ENCODE measurements at places on chromosomes 1 and 21.

DNA sequence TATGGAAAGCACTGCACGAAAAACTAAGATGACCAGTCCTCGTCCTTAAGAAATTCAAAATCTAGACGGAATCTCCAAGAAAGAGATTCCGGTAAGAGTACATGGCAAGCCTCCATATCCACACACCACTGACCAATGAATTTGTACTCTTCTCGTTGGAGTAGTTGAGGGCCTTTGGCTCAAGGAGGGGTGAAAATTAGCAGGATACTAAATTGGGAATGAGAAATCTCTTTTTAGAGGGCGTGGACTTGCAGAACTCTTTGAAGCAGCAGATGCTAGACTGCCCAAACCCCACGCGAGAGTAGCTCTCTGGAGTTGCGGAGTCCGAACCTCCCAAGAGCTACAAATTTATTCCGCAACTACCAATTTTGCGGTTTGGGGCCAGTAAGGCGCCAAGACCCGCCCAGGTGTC is 872 bp upstream of the PPP2R5A start:
- DNase-seq = no peak

DNA sequence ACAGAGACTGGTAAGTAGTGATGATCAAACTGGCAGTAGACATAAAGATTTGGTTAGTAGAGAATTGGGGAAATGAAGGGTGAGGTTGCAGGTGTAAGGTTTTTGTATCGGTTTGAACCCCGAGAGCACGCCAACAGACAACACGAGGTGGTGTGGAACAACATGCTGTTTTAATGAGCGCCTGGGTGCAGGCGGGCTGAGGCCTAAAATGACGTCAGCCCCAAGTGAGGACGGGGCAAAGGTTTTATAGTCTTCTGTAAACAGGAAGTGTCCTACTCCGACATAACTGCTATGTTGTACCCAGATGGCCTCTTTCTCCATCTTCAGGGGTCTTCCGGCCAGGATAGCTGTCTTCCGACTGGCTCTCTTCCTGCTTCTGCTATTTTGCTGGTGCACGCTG is 178.8 kb downstream of the HHIPL2 start:
- no peak for DNase-seq

GRCh38 chr21:46540087-46540710 is 64.7 kb downstream of the S100B start:
- DNase-seq = no peak

- DNase-seq = no peak
These were observed 4.4 kb upstream of the LGR6 start for GRCh38 chr1:202189001-202189790.

GRCh38 chr1:25866288-25866687 is 7.0 kb upstream of the AUNIP start:
- DNase-seq = no peak

- no peak for DNase-seq
These were observed 32.2 kb upstream of the GADD45A start for GRCh38 chr1:67652800-67653199.

- no peak for DNase-seq
These were observed 156.9 kb upstream of the MAGI3 start for GRCh38 chr1:113233441-113233840.

GRCh38 chr1:202798260-202798659 is 10.0 kb downstream of the KDM5B start:
- no peak for DNase-seq

- DNase-seq = peak; percentile 36
These were observed 203.2 kb upstream of the SGIP1 start for GRCh38 chr1:66330722-66331141.

DNA sequence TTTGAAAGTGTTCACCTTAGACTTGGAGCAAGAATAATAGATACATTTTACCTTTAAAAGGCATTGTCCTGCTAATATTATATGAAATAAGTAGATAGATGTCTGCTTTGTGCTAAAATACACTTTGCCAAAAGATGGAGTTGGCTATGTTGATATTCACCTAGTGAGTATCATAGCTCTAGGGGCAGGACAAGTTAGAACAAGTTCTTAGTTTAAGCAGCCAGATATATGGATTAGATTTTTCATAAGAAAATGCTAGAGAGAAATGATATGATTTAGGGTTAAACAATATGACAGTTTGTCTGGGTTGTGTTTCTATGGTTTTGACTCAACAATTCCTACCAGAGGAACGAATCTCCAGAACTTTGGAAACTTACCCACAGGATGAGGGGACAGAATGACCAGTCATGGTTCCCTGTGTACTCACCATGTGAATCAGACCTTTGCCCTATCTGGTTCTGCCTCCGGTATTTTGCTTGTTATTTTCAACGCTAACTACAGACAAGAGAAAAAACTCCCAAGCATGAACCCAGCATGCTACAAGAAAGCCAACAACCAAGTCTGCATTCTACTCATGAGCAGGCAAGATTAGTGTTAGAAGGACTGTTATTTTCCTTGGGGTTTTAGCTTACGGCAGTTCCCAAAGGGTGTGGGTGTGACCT is 1.7 kb downstream of the F5 start:
- DNase-seq = no peak

DNA sequence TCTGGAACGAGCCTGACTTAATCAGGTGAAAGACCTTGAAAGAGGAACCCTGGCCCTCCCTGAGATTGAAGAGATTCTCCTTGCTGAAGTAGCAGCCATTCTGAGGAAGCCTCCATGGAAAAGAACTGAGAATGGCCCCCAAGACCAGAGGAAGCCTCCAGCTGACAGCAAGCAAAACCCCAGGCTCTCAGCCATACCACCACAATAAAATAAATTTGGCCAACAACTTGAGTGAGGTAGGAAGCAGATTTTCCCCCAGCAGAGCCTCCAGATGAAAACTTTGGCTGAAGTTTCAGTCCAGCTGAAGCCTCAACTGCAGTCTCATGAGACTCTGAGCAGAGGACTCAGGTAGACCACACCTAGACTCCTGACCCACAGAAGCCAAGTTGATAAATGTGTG is 34.0 kb upstream of the SLAMF9 start:
- no peak for DNase-seq

DNA sequence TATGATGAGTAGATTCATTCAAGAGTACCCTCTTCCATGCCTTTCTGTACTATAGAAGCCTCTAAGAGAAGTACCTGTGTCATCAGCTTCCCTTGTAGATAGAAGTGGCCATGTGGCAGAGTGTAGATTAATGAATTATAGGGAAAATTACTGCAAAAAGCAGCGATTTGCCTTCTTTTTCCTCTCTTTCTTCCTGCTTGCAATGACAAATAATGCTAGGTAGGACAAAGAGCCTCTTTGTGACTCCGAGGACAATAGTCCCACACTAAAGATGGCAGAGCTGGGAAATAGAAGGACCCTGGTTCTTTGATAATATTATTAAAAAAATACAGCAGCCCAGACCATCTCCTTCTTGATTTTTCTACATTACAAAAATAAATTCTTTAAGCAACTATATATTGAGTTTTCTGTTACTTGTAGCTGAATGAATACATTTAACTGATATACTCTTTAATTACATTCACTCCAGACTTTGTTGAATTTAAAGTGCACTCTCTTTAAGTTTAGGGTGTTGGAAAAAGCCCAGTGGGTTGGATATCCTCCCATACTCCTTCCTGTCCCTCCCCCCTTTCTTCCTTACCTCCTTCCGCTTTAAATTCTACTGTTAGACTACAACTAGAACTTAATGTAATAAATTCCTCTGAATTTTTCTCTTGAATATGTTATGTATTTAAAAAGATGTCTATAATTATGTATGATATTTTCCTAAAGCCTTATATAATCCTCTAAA is 198.2 kb upstream of the APP start:
- no peak for DNase-seq

DNA sequence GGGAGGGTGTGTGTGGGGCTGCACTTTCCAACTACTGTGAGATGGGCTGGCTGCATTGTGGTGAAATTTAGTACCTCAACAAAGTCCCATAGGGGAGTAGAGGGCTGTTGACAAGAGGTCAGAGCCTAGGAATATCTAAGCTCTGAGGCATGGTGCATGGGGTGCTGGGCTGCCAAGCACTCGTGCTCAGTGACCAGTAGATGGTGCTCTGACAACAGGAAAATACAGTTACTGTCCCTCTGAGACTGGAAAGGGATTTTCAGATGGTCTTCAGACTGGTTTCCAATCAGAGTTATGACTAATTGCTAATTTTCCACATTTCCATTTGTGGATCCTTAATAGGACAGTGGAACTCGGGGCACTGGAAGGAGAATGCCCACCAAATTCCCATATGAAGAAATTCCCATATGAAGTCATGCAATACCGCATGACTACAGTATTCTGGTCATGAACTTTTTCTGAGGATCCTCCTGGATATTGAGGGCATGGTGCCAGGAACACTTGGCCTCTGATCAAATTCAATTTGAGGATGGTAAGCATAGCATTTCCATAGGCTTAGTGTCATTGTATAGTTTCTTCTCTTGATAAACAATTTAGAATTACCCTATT is 4.1 kb upstream of the CACNA1E start:
- no peak for DNase-seq

GRCh38 chr1:66434096-66434495 is 99.9 kb upstream of the SGIP1 start:
- DNase-seq = no peak

GRCh38 chr1:48817505-48818114 is 40.9 kb upstream of the BEND5 start:
- no peak for DNase-seq

DNA sequence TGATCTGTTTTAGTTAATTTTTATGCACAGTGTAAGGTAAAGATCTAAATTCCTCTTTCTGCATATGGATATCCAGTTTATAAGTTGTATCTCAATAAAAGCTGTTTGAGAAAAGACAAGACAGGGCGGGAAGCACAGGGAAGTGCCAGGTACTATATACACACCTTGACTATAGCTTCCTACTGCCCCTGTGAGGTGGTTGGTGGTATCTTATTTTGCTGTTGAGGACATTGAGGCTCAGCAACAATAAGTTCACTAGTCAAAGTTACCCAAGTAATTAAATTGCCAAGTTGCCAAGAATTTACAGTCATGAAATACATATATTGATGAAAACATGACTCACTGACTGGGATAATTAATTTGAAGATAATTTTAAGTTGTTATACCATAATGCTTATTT is 109.1 kb downstream of the CD247 start:
- no peak for DNase-seq

DNA sequence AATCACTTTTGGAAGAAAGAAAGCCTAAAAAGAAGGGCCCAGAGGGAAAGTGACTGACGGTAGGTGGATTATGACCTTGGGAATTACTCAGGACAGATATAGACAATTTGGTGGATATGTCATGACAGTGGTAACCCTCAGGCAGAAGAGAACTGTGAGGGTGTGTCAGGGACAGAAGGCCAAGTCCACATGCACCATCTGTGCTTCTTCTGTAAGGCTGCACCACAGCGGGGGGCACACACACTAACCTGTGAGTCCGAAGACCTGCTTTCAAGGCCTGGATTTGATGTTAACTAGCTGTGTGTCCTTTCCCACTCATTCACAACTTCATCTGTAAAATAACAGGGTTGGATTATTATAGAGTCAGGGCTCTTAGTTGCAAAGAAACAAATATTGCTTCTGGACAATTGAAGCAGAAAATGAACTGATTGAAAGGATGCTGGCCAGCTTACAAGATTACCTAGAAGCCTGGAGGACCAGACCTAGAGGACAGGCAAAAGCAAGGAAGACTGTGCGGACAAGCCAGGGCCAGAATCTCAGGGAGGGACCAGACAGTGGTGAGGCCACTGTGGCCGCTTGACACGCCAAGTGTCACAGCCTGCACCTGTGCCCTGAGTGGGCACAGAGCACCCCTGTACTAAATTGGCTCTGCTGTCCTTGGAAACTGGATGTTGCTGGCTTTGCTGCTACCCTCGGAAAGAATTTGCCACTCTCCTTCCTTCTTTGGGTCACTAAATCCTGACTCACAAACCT is 34.7 kb upstream of the USP24 start:
- no peak for DNase-seq

- DNase-seq = no peak
These were observed 73.8 kb downstream of the LYPLAL1 start for GRCh38 chr1:219247441-219247840.

DNA sequence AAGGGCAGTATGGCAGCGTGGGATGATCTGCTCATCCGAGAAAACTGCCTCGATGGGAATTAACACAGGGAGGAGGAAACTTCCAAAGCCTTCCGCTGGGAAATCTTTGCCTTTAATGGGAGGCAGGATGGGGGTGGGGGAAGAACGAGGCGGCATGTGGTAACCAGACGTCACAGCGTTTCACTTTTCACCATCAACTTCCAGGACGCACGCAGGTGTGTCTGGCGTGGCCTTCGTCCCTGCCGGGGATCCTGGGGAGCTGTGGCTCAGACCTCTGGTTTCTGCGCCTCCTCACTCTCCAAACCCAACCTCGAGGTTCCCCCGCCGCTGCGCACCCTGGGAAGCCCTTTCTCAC is 282 bp downstream of the RSPH1 start:
- no peak for DNase-seq

DNA sequence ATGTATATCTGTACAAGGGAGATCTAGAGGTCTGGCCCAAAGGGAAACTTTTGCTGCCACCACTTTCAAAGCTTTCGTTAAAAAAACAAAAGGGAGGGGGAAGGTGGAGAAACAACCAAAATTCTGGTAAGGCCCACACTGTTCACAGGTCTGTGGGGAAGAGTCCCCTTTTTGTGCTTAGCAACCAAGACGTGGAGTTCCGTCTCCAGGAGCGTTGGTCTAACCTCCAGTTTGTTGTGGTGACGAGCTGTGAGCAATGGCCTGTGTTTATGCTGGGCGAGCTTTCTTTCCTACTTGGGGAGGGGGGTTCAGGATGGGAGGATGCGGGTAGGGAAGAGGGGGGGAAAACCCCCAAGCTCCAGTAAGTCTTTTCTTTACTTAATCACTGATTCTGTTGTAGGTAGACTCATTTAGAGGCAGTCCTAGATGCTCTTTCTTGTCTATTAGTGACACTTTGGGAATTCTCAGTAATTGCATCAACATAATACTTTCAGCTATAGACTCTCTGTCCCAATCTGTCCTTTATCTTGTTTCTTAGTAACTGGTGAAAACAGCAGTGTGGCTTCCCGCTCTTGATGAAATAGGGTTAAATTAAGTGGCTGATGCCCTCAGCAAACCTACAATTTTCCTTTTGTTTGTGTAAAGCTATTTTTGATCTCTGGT is 1.5 kb downstream of the HIPK1 start:
- DNase-seq = peak; percentile 72

All from GF-D8 (cell line).